AG04449 (cell line): ENCODE measurements at places on chromosomes 1 and 21.
A peak's percentile ranks its signal among the peaks of the same experiment; 100 is the strongest.

DNA sequence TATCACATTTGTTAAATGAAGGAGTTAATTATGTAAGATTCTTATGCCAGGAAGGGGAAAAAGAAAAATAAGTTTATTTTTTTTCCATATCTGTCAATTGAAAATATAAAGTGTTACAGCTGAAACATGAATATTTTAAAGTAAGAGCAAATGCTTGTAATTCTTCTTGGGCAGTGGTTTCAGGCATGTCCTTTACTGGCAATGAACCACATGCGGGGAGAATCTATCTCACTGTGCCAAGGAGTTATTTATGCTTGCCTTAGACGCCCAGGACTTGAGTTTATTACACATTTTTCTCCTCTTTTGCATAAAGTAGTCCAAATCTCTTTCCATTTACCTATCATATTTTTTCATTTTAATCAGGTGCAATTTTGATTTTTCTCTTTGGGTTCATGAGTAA, 207.8 kb upstream of the NRIP1 start:
- no peak for DNase-seq

- DNase-seq, result no peak
Measured at GRCh38 chr1:207810173-207810572, 58.3 kb downstream of the CD46 start.

DNA sequence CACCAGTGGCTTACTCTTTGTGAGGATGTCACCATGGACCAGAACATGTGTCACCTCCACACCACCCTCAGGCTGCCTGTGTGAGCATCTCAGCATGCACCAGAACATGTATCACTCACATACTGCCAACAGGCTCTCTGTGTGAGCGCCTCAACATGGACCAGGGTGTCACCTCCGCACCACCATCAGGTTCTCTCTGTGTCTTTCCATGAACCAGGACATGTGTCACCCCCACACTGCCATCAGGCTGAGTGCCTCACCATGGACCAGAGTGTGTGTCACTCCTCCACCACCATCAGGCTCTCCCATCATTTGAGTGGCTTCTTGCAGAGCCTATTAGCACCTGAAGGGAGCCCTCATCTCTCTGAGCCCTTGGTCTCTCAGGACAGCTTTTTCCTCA, 125.2 kb downstream of the ZNF648 start:
- DNase-seq, result no peak

DNA sequence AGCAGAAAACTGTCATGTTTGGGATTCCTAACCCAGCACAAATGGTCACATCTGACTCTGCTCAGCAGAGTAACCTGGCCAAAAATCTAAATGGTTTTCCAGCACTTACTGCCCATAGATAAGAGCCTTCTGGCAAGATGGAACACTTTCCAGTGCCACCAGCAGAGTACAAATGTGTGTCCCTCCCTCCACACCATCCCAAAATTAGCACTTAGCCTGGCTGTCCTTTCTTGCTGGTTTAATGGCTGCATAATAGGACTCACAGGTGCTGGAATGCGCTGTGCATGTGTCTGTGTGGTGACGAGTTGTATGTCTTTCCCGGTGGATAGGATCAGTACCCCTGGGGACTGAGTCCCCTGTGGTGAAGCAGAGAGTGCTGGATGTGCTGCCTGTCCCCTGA, 49.8 kb upstream of the GJB5 start:
- DNase-seq, result no peak

DNA sequence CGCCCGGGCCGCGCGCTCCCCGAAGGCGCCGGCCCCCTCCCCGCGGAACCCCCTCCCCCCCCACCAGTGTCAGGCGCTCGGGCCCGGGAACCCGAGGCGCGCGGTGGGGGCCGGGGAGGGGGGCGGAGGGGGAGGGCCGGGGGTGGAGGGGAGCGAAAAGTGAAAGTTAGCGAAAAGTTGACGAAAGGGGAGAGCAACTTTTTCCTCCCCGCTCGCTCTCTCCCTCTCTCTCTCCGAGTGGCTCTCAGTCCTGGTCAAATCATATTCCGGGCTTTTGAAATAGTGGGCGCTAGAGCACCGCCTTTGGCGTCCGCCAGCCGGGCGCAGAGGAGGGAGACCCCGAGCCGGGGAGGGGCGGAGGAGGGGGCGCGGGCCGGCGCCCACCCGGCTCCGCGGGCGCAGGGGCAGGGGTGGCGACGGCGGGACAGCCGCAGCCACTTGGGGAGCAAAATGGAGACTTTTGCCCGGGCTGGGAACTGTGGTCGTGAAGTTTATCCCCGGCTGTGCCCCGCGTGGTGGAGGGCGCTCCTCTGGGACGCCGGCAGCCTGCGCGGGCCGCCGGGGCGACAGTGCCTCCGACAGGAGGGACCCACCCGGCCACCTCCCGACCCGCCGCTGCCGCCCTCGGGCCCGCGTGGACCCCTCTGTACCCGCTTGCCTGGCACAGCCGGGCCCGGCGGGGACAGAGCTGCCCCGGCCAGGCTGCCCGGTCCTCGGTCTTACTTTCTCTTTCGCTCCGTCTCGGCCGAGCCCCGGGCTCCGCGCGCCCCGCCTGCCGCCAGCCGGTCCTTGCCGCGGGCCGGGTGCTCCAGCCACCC, 697 bp downstream of the PRDM16 start:
- DNase-seq, result no peak

DNA sequence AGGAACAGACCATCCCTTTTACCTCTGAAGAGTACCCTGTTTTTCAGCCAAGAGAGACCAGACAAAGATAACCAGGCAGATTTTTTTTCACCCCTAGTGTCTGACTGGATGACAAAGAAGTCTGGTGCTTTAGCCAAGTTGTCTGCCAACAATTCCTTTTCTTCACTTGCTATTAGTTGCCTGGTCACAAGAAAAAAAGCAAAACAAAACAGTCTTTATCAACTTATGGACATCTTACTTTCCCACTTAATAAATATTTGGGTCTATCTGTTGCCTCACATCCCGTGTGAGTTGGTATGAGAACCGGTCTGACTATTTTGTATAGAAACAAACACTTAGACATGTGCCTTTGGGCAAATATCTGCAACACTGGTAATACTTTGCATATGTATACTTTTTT, 662.9 kb downstream of the PLPP3 start:
- DNase-seq, result peak; percentile 59

- DNase-seq, result no peak
Measured at GRCh38 chr1:198245379-198245778, 88.6 kb downstream of the NEK7 start.

- DNase-seq, result no peak
Measured at GRCh38 chr1:170705981-170706380, 42.0 kb downstream of the PRRX1 start.
